PC-3 (cell line): ENCODE measurements at places on chromosomes 6 and 20. TPM values are rescaled to one million over a fixed set of nuclear protein-coding genes. Genes with fewer than 3 reads are reported as not detected.

NKX2-2 gene
- not detected in 2 replicates for total RNA-seq

SLC17A1 gene
- total RNA-seq, result not detected in 2 replicates

KCNQ5 gene
- total RNA-seq, result 0.17 TPM in 1 of 2 replicates, not detected in the other

PPP1R16B gene
- 0.04 and 0.12 TPM in 2 replicates for total RNA-seq

SLC52A3 gene
- total RNA-seq, result 4.2 and 5.9 TPM in 2 replicates

CITED2 gene
- total RNA-seq, result 51.4 and 54.2 TPM in 2 replicates

MAP3K7 gene
- total RNA-seq, result 14.0 and 17.1 TPM in 2 replicates

OPRL1 gene
- total RNA-seq, result 5.6 and 7.4 TPM in 2 replicates

ENPP4 gene
- total RNA-seq, result 2.8 and 5.1 TPM in 2 replicates

TCF21 gene
- total RNA-seq, result not detected in 2 replicates

FAM83C gene
- 0.12 TPM in 1 of 2 replicates, not detected in the other for total RNA-seq

SPDEF gene
- 190 and 205 TPM in 2 replicates for total RNA-seq

BMP6 gene
- total RNA-seq, result 0.15 and 1.3 TPM in 2 replicates

CAGE1 gene
- total RNA-seq, result 0.29 TPM in 1 of 2 replicates, not detected in the other

CDH26 gene
- total RNA-seq, result 1.2 and 1.4 TPM in 2 replicates

ARMH2 gene
- not detected in 2 replicates for total RNA-seq

BFSP1 gene
- total RNA-seq, result 2.2 and 2.7 TPM in 2 replicates

FOXF2 gene
- total RNA-seq, result not detected in 2 replicates

SMOC2 gene
- not detected in 2 replicates for total RNA-seq

HDGFL1 gene
- not detected in 2 replicates for total RNA-seq

C6orf15 gene
- total RNA-seq, result not detected in 2 replicates

GPX5 gene
- not detected in 2 replicates for total RNA-seq

DZANK1 gene
- total RNA-seq, result 2.6 and 3.2 TPM in 2 replicates

BNIP5 gene
- total RNA-seq, result not detected in 2 replicates

GMPR gene
- 5.0 and 5.8 TPM in 2 replicates for total RNA-seq

ARFGEF3 gene
- total RNA-seq, result 7.8 and 8.8 TPM in 2 replicates

RFX6 gene
- total RNA-seq, result 0.15 and 0.17 TPM in 2 replicates

SAMD5 gene
- 1.2 and 1.8 TPM in 2 replicates for total RNA-seq

MBOAT1 gene
- 8.4 and 10.3 TPM in 2 replicates for total RNA-seq

PRND gene
- total RNA-seq, result not detected in 2 replicates

TNFRSF21 gene
- 106 and 120 TPM in 2 replicates for total RNA-seq

FAM217A gene
- total RNA-seq, result not detected in 2 replicates

C2 gene
- 1.1 TPM in 1 of 2 replicates, not detected in the other for total RNA-seq

SPEF1 gene
- total RNA-seq, result 2.0 and 2.6 TPM in 2 replicates

GSTA1 gene
- total RNA-seq, result not detected in 2 replicates

PRSS35 gene
- 1.7 and 3.2 TPM in 2 replicates for total RNA-seq

TRIM26 gene
- total RNA-seq, result 48.1 and 56.0 TPM in 2 replicates

TMEM181 gene
- total RNA-seq, result 10.4 and 13.7 TPM in 2 replicates

PEX7 gene
- 6.6 and 9.9 TPM in 2 replicates for total RNA-seq

FAM162B gene
- not detected in 2 replicates for total RNA-seq

NHLRC1 gene
- 0.81 and 1.3 TPM in 2 replicates for total RNA-seq

METTL24 gene
- total RNA-seq, result not detected in 2 replicates

CST2 gene
- not detected in 2 replicates for total RNA-seq

OXT gene
- total RNA-seq, result not detected in 2 replicates

PLAGL1 gene
- total RNA-seq, result 10.9 and 14.4 TPM in 2 replicates
